CD4-positive, alpha-beta memory T cell (primary cell): ENCODE measurements at places on chromosomes 7 and 10.

DNA sequence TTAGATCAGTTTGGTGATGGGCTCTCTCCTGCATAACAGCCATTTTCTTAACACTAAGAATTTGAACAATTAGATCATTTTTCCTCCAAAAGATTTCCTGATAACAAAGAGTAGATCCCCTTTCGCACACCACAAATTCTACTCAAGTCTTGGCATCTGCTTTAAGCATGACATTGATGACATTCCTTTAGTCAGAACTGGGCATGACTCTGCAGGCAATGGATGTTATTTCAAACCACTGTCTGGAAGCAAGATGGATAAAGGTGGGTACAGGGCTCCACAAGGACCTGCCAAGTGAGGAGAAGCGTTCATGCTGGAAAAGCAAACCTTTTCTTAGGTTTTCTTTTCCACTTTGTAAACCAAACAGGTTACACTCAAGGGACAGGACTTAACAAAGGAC lies 123.5 kb downstream of the GLCCI1 start:
- H3K4me3 ChIP-seq, result no peak overlapping the region
- no peaks in the 10 kb centered on the region for H3K27me3 ChIP-seq
- H3K27ac ChIP-seq, result no peak overlapping the region
- no peaks in the 10 kb centered on the region for H3K4me1 ChIP-seq
- peaks cover under 1% of the 10 kb centered on the region for H3K36me3 ChIP-seq

- no peak overlapping the region for H3K4me3 ChIP-seq
- peaks cover 64% of the 10 kb centered on the region for H3K36me3 ChIP-seq
- H3K4me1 ChIP-seq, result no peaks in the 10 kb centered on the region
- H3K27me3 ChIP-seq, result no peaks in the 10 kb centered on the region
These were observed 57.0 kb upstream of the EFCAB10 start for GRCh38 chr7:105638334-105638733.

DNA sequence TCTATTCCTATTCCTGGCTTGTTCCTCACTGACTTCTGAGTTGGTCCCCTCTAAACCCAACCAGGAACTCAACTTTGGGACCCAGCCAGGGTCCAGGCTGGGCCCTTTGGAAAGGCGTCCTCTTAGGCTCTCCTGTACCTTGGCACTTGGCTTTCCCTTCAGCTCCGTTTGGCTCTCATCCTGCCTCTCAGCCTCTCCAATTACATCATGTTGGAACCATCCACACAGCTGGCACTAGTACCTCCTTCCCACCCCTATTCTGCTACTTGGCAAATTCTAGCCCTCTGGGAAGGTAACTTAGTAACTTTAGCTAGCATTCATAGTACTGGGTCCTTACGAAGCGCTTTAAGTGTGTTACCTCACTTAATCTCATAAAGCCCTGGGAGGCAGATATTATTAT lies 205.3 kb upstream of the HABP2 start:
- no peaks in the 10 kb centered on the region for H3K27me3 ChIP-seq
- H3K4me3 ChIP-seq, result no peak overlapping the region
- no peaks in the 10 kb centered on the region for H3K36me3 ChIP-seq
- no peak overlapping the region for H3K27ac ChIP-seq
- H3K4me1 ChIP-seq, result no peaks in the 10 kb centered on the region
- no peak for DNase-seq

GRCh38 chr10:9504227-9504626 lies 1449.7 kb downstream of the GATA3 start:
- no peaks in the 10 kb centered on the region for H3K27me3 ChIP-seq
- no peaks in the 10 kb centered on the region for H3K4me1 ChIP-seq
- no peak for DNase-seq
- H3K4me3 ChIP-seq, result no peak overlapping the region

GRCh38 chr10:53403688-53404087 lies 631.1 kb upstream of the MBL2 start:
- H3K27me3 ChIP-seq, result no peaks in the 10 kb centered on the region
- no peak overlapping the region for H3K27ac ChIP-seq
- H3K36me3 ChIP-seq, result no peaks in the 10 kb centered on the region
- no peak for DNase-seq

DNA sequence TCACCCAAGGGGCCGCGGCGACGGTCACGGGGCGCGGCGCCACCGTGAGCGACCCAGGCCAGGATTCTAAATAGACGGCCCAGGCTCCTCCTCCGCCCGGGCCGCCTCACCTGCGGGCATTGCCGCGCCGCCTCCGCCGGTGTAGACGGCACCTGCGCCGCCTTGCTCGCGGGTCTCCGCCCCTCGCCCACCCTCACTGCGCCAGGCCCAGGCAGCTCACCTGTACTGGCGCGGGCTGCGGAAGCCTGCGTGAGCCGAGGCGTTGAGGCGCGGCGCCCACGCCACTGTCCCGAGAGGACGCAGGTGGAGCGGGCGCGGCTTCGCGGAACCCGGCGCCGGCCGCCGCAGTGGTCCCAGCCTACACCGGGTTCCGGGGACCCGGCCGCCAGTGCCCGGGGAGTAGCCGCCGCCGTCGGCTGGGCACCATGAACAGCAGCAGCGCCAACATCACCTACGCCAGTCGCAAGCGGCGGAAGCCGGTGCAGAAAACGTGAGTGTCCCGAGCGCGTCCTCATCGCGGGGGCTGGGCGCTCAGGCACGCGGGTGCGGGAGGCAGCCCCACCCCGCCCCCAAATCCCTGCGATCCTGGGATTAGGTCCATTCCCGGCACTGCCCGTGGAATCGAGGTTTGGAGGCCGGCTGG lies 509 bp downstream of the AHR start:
- peak overlapping the region; percentile 93 for H3K4me3 ChIP-seq
- peaks cover 50% of the 10 kb centered on the region for H3K4me1 ChIP-seq
- H3K27ac ChIP-seq, result peak overlapping the region; percentile 90
- no peaks in the 10 kb centered on the region for H3K27me3 ChIP-seq

DNA sequence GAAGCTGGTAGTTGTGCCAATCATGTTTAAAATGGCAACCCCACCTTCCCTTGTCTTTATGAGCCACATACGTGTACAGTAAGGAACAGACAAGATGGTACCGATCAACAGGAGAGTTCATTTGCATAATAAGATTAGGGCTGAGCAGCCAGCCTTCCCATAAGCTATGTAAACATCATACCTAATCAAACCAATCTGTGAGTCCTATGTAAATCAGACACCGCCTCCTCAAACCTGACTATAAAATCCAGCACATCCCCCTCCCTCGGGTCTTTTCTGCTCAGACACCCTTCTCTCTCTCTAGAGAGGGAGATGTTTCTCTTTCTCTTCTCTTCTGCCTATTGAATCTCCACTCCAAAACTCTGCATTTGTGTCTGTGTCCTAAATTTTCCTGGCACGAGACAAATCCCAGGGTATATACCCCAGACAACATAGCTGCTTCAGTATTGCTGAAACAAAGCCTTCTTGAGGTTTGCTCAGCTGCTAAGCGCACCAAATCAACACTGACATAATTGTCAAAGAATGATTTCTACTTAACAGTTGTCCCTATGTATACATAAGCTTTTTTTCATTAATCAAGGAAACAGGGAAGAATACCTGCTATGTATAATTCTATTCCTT lies 279.2 kb downstream of the THSD7A start:
- no peak for DNase-seq
- no peaks in the 10 kb centered on the region for H3K27me3 ChIP-seq
- no peak overlapping the region for H3K4me3 ChIP-seq

- no peak overlapping the region for H3K27ac ChIP-seq
- H3K36me3 ChIP-seq, result no peaks in the 10 kb centered on the region
- DNase-seq, result no peak
- H3K4me1 ChIP-seq, result no peaks in the 10 kb centered on the region
- H3K4me3 ChIP-seq, result no peak overlapping the region
These were observed 91.3 kb upstream of the SMIM30 start for GRCh38 chr7:113209449-113210203.

DNA sequence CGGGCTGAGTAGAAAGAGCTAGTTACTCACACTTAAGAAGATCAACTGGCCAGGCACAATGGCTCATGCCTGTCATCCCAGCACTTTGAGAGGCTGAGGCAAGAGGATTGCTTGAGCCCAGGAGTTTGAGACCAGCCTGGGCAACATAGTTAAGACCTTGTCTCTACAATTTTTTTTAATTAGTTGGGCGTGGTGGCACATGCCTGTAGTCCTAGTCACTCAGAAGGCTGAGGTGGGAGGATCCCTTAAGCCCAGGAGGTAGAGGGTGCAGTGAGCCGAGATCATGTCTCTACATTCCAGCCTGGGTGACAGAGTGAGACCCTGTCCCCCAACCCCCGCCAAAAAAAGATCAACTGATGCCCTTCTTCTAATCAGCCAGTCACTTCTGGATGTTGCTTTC lies 74.6 kb upstream of the ATP6V0A4 start:
- no peak for DNase-seq
- H3K36me3 ChIP-seq, result no peaks in the 10 kb centered on the region
- H3K27ac ChIP-seq, result no peak overlapping the region
- no peak overlapping the region for H3K4me3 ChIP-seq

DNA sequence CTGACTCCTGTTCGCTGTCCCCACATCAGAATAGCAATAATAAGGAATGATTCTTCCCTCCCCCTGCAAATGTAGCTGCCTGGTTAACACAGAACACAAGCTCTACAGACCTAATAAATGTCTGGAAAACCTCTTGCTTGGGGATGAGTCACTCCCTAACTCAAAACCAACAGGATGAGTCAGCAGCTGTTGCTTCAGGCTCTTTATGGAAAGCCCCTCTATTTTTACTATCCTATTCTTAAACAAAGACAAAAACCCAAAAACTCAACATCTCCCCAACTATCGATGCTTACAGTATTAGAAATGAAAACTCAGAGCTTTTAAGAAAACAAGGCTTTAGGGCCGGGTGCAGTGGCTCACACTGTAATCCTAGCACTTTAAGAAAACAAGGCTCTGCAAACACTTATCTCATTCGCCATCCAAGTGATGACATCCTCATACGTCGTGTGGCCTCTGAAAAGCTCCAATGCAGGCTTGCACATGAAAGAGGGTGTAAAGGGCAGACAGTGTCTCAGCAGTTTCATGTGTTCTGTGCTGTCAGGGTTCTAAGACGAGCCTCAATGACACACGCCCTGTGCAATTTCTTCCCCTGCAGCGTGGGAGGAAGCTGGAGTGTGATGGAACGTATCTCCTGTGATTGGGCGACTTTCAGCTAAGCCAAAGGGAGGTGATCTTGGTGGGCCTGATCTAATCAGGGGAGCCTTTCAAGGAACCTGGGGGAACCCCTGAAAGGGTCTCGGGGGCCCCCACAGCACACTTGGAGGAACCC lies 70.1 kb downstream of the AMZ1 start:
- DNase-seq, result peak; percentile 41
- H3K36me3 ChIP-seq, result no peaks in the 10 kb centered on the region
- H3K27ac ChIP-seq, result no peak overlapping the region

- no peak overlapping the region for H3K4me3 ChIP-seq
- H3K36me3 ChIP-seq, result no peaks in the 10 kb centered on the region
- H3K27me3 ChIP-seq, result no peaks in the 10 kb centered on the region
- H3K4me1 ChIP-seq, result peaks cover 5% of the 10 kb centered on the region
- DNase-seq, result no peak
These were observed 4.7 kb downstream of the PDGFA start for GRCh38 chr7:514651-515598.

- H3K27ac ChIP-seq, result no peak overlapping the region
- H3K27me3 ChIP-seq, result no peaks in the 10 kb centered on the region
- H3K4me3 ChIP-seq, result no peak overlapping the region
These were observed 57.7 kb upstream of the ZNRF2 start for GRCh38 chr7:30226614-30227268.

DNA sequence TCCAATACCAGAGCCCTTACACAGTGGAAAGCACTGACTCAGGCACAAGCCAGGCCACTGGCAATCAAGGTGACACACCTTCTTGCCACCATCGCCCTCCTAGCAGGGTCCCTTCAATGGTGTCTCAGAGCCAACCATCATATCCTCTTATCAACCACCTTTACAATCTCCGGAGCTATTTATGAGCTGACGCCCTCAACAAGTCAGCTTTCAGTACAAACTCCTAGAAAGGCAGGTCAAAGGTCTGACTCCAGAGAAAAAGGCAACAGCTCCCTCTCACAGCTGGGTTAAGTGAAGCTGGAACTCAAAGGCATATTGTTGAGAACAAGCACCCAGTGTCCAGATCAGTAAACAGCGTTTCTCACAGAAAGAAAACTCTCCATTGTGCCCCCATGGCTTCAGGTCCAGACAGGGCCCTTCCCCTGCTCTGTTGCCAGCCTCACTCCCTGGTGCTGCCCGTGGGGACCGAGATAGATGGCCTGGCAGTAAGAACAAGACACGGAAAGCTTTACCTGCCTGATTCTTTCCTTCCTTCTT lies 2.4 kb downstream of the ZNF3 start:
- no peak overlapping the region for H3K27ac ChIP-seq
- H3K36me3 ChIP-seq, result peaks cover 33% of the 10 kb centered on the region
- no peak for DNase-seq

DNA sequence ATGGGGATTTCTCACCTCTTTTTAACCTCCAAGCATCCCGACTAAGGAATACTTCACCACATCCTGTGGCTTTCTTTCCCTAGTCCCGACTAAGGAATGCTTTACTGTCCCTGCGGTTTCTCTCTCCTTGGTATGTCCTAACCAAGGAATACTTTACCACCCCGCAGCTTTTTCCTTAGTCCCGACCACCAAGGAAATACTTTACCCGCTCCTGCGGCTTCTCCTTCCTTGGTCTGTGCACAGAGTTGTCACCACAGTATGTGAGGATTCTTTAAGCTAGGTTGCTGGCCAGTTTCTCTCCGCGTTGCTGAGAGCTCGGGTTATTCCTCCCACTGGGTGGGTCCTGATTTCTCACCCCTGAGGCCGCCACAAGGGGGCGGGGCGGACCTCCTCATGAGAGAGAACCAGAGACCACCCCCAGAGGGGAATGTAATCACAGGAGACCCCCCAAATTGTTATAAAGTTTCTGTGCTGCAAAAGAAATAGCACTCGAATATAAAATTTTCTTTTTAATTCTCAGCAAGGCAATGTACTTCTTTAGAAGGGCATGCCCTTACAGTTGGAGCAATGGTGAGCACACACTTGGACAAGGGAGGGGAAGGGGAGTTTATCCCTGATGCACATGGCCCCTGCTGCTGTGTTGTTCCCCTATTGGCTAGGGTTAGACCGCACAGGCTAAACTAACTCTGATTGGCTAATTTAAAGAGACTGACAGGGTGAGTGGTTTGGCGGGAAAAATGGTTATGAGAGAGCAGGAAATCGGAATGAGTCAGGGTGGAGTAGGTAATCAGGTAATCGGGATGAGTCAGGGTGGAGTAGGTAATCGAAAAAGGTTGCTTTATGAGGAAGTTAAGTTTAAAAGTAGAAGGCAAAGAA lies 12.8 kb downstream of the SUGCT start:
- H3K36me3 ChIP-seq, result no peaks in the 10 kb centered on the region
- no peaks in the 10 kb centered on the region for H3K4me1 ChIP-seq
- no peak overlapping the region for H3K4me3 ChIP-seq
- no peak for DNase-seq

DNA sequence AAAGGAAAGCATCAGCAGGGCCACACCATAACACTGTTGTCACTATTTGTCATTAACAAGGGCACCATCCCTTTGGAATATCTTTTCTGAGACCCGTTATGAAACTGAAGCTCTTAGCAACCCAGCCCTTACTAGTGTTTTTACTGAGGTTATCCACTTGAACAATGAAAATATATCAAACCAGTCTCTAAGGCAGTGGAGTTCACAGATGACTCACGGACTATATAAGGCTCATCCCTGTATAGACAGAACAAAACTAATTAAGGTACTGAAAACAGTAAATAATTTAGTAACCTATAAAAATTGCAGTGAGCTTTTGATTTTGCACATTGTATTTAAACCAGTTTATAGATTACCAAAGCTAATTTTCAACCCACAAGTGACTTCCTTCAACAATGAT lies 196.0 kb downstream of the ELAPOR2 start:
- no peak overlapping the region for H3K4me3 ChIP-seq
- H3K27me3 ChIP-seq, result no peaks in the 10 kb centered on the region
- no peak for DNase-seq
- H3K36me3 ChIP-seq, result no peaks in the 10 kb centered on the region

- H3K27ac ChIP-seq, result no peak overlapping the region
- no peaks in the 10 kb centered on the region for H3K27me3 ChIP-seq
- DNase-seq, result no peak
- H3K4me1 ChIP-seq, result no peaks in the 10 kb centered on the region
These were observed 222.7 kb downstream of the CHCHD3 start for GRCh38 chr7:132859199-132859598.
